ENCODE measurements at places on chromosomes 12 and 14.

- no peak for DNase-seq
Measured at GRCh38 chr14:102333795-102334705, 14.5 kb downstream of the ZNF839 start.

DNA sequence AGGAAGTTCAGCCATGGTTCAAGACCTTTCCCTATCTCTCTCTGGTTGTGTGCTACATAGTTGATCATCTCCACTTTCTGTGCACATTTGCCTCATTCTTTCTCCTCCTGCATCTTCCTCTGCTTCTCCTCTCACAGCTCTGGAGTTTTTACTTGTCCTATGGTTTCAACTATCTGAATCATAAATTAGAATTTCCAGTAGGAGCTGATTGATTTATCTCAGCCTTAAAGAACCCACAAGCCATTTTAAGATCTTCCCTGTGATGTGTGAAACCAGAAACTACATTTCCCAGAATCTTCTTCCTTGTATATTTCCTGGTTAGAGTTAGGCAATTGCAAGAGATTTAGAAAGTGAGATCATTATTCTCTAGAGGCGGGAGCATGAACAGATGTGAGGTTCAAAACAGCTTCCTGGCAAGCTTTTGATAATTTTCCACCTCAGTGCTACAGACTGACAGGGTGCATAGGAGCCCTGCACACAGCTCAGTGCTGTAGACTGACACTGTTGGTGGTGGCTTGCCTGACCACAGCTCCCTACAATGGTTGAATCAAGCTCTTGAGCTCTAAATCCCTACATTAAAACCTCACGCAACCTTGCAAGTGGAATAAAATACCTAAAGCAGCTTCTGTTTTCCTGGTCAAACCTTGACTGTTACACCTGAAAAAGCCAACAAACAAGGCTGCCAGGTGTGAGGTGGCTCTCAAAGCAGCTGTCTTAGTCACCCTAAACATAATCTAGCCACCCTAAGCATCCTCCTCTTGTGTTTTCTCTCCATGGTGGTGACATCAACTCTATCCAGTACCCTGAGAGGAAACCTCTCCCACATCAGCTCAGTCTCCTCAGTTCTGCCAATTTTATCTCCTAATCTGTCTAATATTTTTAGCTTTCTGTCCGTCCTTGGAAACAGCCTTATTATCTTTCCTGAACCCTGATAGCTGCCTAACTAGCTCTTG lies 21.5 kb upstream of the IFNG start:
- no peak for DNase-seq

- DNase-seq, result no peak
Measured at GRCh38 chr14:67242168-67242420, 859 bp downstream of the PALS1 start.

DNA sequence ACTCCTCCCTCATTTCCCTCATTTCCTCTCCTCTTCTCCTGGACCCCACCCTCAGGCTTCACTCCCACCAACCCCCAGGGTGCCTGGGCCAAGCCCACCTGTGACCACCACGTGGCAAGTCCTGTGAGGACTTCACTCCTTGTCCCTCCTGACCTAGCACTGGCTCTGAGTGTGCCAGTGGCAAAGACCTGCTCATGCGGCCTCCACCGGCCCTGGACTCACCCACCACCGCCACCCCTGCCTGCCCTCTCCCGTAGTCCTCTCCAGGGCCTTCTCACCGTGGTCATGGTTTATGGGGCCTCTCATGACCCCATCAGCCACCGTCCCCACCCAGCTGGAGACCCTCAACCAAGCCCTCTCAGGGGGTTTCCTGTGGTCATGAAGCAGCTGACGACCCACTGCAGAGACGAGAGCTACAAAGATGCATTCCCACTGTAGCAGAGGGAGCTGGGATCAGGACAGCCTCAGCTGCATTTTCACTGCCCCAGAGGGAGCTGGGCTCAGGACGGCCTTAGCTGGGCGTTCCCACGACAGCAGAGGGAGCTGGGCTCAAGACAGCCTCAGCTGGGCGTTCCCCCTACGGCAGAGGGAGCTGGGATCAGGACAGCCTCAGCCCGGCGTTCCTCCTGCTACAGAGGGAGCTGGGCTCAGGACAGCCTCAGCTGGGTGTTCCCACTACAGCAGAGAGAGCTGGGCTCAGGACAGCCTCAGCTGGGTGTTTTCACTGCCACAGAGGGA lies 3.2 kb upstream of the C14orf180 start:
- DNase-seq, result no peak

- no peak for DNase-seq
Measured at GRCh38 chr14:20489093-20489994, 16.0 kb upstream of the RNASE10 start.

- no peak for DNase-seq
Measured at GRCh38 chr14:94174604-94175010, 485 bp downstream of the PPP4R4 start.

DNA sequence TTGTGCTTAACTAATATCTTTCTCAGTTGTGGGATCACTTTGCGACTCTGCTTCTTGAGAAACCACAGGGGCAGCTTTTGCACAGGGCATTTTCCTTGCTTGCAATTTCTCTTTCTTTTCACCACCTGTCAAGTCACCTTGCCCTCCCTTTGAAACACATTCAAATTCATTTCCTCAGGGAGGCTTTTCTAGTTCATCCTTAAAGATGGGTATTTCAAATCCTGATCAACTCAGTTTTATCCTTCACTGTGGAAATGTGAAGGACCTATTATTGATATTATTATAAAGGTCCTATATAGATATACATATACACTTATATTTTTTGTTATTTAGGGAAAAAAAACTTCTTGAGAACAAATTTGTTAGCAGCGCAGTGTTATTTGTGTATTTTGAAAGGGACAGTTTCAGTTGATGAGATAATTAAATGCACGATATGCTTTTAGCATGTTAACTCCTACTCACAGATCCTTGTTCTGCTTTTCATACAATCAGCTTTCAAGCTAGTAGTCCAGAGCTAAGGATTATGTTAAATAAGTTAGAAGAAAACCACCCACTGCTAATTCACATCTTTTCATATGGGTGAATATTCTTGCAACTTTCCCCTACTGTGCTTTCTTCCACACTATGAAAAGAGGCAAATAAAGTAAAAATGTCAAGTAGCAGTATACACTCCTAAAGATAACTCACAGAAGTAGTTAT lies 501.4 kb upstream of the RGS6 start:
- no peak for DNase-seq

DNA sequence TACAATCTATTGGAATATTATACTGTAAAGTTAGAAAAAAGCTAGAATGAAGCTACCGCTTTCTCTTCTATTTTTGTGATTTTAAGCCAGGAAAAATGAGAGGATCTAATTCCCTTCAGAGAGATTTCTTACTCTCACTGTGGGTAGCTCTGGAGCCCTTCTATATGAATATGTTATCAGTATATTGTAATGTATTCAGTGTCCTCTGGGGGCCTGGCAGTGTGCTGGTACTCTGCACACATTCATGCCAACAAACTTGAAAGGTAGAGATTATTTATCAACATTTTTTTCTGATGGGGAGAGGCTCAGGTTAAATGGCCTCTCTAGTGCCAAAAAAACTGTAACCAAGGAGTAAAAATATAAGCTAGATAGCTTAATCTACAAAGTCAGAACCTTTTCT lies 292.8 kb downstream of the TTC6 start:
- DNase-seq, result no peak

GRCh38 chr12:87812030-87812429 lies 217.2 kb downstream of the C12orf50 start:
- no peak for DNase-seq

GRCh38 chr14:99785426-99785825 lies 7.8 kb upstream of the EML1 start:
- DNase-seq, result no peak

DNA sequence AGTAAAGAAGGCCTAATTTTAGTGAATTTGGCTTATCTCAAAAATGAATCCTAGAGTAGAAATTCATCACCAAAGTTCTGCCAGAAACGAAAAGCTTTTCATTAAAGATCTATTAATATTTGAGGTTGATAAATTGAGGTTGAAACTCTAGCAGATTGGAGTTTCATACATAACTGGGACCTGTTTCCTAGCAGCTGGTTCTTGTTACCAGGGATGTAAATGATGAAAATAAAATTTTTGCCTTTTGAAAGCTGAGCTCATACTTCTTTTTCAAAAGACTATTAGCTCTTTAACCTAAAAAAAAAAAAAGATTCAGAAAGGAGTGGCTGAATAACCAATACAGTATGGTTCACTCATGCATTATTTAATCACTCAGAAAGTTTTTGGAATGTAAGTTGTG lies 98.3 kb downstream of the PTGER2 start:
- no peak for DNase-seq

- DNase-seq, result no peak
Measured at GRCh38 chr14:99004112-99004511, 267.9 kb downstream of the BCL11B start.

DNA sequence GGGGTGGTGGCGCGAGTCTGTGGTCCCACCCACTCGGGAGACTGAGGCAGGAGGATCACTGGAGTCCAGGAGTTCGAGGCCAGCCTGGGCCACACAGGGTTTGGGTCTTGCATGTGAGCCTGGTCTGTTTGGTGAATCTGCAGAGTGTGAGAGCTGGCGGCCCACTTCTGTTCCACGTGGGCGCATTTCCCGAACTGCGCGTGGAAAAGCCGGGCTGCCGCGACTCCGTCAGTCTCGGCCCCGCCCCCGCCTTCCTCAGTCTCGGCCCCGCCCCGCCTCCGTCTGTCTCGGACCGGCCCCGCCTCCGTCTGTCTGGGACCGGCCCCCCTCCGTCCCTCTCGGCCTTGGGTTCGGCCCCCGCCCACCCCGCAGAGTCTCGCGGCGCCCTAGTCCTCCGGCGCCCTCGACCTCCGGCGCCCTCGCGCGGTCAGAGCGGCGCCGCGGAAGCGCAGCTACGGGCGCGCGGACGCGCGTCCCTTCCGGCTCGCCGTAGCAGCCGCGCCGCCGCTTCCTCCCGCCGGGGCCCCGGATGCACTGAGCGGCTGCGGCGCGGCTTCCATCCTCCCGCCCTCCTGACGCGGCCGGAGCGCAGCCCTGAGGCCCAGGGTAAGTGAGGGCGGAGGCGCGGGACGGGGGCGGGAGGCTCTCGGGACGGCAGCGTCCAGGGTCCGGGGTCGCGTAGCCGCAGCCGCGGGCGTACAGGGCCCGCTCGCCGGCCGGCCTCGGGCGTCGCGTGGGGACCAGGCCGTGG lies at the start of gene EP400:
Gene EP400, plus strand, starts transcription at position 512 of the 751 bp plus-strand sequence. CDS start 10,678 bp downstream, outside the sequence.
- peak; percentile 86 for DNase-seq

GRCh38 chr12:28180786-28181185 lies 9.5 kb upstream of the CCDC91 start:
- no peak for DNase-seq

- no peak for DNase-seq
Measured at GRCh38 chr12:121565076-121565475, 15.7 kb downstream of the KDM2B start.

GRCh38 chr12:25806271-25806670 lies 152.2 kb upstream of the RASSF8 start:
- DNase-seq, result no peak

- no peak for DNase-seq
Measured at GRCh38 chr12:110932046-110932445, 11.7 kb upstream of the MYL2 start.

DNA sequence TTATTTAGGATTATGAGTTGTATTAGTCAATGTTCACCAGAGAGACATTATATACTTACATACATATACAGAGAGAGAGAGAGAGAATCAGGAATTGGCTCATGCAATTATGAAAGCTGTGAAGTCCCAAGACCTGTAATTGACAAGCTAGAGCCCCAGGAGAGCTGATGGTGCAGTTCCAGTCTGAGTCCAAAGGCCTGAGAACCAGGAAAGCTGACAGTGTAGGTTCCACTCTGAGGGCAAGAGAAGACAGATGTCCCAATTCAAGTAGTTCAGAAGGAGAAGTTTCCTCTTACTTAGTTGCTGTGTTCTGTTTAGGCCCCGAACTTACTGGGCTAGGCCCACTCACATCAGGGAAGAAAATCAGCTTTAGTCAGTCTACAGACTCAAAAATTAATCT lies 76.4 kb upstream of the FICD start:
- no peak for DNase-seq

DNA sequence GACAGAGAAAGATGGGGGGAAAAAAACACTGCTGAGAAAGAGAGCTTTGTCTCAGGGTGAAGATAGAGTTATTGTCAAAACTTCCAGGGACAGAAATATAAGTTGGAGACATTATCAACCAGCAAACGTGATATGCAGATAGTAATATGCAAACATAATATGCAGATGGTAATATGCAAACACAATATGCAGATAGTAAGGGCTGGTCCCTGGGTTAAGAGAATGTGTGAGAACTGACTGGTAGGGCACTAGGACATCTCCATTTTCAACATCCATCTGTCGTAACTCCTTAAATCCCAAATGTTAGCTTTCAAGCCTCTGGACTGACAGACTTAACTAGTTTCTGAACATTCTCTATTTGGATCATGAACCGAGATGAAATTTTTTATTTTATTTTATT lies 32.2 kb downstream of the SNRPF start:
- no peak for DNase-seq

- no peak for DNase-seq
Measured at GRCh38 chr12:84058136-84058535, 854.5 kb downstream of the SLC6A15 start.

DNA sequence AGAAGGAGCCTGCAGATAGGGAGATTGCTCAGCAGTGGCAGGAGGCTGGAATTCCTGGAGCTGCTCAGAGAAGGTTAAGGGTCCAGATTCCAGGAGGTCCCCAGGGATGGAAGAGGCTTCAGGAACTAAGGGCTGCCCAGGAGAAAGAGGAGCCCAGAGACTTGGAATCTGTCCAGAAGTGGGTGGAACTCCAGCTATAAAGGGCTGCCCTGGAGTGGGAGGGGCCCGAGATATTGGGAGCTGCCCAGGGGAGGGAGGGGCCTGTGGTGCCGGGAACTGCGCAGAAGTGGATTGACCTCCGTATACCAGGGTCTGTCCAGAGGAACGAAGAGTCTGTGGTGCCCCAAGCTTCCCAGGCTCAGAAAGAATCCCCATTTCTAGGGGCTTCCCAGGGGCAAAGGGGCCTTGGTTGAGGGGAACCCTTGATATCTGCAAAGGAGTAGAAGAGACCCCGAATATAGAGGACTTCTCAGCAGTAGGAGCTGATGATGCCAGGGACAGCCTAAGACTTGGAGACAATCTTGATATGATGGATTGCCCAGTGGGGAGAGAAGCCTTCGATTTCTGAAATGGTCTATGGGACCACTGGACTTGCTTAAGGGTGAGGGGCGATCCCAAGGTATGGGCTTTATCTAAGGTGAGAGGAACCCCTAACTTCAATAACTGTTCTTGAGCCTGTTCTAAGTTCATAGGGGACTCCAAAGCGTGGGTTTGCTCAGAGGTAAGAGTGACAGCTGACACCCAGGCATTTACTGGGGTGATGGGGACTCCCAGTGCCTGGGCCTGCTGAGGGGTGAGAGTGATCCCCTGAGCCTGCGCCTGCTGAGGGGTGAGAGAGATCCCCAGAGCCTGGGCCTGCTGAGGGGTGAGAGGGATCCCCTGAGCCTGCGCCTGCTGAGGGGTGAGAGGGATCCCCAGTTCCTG lies 45.0 kb downstream of the FAM186A start:
- DNase-seq, result no peak

DNA sequence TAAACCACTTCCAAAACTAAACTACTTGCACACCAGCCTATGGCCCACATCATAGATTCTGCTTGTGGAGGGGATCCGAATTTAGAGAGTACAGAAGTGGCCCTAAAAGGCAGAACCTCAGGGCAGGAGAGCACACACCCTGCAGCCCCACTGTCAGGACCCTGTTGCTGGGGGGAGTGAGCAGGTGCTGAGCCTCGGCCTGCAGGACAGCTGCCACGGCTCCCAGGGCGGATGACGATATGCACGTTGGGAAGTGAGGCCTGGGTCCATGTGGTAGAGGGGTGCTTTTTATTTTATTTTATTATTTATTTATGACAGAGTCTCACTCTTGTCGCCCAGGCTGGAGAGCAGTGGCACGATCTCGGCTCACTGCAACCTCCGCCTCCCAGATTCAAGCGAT lies 73.5 kb downstream of the TNFAIP2 start:
- no peak for DNase-seq
